ENCODE measurements at places on chromosomes 11 and 22. TPM values are rescaled to one million over a fixed set of nuclear protein-coding genes. Genes with fewer than 3 reads are reported as not detected.

GRCh38 chr11:6568191-6568918 is 35.1 kb downstream of the RRP8 start:
- peak; percentile 18 for DNase-seq

- peak; percentile 96 for DNase-seq
Measured at GRCh38 chr11:122215244-122215992, 99.4 kb upstream of the BLID start.

ZNF280B gene
- 0.15 TPM for total RNA-seq

DNA sequence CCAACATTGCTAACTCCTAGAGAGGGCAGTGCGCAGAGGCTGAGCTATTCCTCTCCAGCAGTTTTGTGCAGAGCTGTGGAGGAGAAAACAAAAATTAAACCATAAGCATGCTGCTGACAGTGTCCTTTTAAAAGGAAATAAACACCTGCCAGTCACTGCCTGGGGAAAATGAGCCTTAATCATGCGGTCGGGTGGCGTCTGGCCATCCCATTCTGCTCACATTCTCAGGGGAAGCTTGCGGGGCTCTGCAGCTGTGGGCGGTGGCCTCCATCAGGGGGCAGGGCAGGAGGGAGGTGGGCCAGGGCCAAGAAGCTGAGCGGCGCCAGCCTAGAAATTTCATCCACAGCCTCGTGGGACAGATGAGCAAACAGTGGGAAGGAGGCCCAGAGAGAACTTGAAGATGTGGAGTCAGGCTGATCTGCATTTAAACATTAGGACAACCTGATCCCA is 71.0 kb upstream of the TP53I11 start:
- DNase-seq = no peak

DNA sequence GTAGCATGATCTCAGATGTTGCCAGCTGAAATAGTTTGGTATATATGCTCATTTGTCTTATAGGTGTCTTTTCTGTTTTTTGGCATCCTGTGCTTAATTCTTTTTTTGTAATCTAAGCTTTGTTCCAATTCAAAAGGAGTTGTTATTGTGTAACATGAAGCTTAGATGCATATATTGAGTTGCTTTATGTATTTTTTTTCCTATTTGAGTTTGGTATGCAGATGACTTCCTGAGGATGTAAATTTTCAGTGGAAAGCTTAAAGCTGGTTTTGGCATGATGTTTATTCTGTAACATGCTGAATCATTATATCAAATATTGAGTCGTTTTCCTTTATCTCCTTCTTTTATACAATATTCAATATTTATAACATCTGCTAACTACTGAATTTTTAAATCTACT is 69.4 kb downstream of the DDX10 start:
- no peak for DNase-seq

KCNJ1 gene
- total RNA-seq = not detected

DNA sequence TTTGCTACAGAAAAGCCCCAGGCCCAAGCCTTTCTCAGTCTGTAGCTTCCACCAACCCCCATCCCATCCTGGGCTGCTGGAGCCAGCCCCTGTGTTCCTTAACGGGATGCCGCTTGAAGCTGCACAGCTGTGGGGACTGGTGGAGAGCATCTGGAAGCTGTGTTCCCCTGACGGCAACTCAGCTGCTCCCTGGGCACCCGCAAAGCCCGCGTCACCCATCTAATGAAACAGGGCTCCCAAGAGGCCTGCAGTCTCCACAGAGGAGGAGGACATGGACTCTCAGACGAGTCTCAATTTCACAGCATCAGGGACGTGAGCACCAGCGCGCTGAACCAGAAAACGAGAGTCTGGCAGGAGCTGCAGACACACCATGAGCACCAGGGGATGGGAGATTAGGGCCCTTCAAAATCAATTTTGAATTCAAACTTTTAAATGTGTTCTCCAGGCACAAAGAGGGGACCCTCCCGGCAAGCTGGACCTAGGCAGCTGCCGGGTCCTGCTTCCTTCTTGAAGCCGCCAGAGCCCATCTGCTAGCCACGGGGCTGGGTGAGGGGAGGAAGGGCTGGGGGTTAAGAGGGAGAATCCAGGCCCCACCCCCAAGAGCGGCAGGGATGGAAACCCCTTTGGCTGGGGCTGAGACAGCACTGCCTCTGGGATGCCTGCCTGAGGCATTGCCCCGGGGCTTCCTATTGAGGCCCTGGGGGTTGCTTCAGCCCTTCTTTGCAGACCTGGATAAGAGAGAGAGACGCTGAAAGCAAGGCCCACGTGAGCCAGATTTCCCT is 21.0 kb downstream of the LMO1 start:
- no peak for DNase-seq

DNA sequence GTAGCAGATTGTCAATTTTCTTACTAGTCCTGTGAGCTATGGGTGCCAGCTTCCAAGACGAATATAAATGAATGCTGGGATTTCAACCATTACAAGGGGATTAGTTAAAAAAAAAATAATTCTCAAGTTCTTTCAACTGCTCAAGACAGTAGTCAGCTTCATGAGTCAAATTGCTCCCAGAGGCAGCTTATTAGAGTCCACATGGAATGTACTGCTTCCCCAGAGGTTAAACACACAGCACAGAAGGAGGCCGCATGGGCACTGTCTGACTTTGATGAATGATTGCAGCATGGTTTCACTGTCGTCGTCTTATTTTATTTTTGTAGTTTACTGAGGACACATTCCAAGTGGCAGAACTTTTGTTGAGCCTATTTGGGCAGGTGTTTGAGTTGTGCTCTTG is 563.2 kb downstream of the TMEM135 start:
- no peak for DNase-seq

MS4A6A gene
- not detected for total RNA-seq

GRCh38 chr11:72141066-72141465 is 5.5 kb downstream of the FOLR3 start:
- peak; percentile 96 for DNase-seq

- no peak for DNase-seq
Measured at GRCh38 chr11:72930008-72930407, 115.8 kb downstream of the ATG16L2 start.

DNA sequence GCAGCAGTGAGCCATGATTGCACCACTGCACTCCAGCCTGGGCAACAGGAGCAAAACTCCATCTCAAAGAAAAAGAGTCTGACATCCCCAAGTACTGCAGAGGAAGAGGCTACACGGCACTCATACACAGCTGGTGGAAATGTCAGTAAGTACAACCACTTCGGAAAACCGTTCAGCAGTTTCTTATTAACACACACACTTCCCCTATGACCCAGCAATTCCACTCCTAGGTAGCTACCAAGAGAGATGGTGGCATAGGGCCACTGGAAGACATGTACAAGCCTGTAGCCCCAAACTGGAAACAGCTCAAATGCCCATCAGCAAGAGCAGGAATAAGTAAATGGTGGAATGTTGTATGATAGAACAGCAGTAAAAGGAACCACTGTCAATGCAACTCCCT is 3.3 kb downstream of the DRAP1 start:
- DNase-seq = no peak

TRIM48 gene
- total RNA-seq = not detected

DNA sequence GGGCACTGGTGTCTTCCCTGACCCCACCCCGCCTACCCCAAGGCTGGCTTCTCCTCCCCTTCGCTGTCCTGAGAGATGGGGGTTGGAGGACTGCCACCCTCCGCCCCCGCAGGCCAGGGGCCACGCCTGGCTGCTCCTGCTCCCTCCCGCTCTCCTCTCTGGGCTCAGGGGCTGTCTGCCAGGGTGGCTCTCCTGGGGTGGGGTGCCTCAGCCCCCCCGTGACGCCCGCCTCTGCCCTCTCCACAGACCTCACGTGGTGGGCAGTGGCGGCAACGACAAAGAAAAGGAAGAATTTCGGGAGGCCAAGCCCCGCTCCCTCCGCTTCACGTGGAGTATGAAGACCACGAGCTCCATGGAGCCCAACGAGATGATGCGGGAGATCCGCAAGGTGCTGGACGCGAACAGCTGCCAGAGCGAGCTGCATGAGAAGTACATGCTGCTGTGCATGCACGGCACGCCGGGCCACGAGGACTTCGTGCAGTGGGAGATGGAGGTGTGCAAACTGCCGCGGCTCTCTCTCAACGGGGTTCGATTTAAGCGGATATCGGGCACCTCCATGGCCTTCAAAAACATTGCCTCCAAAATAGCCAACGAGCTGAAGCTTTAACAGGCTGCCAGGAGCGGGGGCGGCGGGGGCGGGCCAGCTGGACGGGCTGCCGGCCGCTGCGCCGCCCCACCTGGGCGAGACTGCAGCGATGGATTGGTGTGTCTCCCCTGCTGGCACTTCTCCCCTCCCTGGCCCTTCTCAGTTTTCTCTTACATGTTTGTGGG is 8.1 kb downstream of the RCOR2 start:
- DNase-seq = no peak

- DNase-seq = no peak
Measured at GRCh38 chr11:130897262-130898182, 18.8 kb downstream of the SNX19 start.

GRCh38 chr11:12174128-12174476 is 63.7 kb downstream of the MICAL2 start:
- DNase-seq = no peak

DNA sequence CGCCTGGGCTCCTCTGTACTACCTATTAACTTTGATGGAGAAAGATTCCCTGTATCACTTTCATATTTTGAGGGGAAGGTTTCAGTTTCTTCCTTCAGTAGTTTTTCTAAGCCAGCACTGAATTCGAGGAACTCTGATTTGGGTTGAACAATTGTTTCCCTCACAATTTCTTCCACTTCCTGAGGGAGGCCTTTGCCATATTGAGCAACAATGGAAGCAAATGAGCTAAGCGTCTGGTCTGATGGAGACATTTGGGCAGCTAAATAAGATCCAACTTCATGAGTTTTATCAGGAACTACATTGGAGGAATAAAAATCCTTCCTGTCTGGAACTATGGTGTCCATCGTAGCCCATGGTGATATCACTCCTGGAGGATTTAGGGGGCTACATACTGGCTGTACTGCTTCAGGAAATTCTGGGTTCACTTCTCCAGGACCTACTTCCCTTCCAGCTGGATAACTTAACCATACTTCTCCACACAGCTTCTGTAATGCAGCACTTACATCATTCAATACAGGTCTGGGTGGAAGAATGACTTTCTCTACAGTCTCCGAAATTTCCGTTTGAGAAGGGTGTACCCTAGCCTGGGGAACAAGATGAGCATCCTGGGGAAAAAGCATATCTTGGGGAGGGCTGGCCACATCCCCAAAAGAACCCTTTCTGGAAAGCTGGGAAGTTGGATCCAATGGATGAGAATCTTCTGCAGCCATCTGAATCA is 38.9 kb upstream of the CCDC89 start:
- DNase-seq = no peak

OR10D3 gene
- total RNA-seq = not detected

- DNase-seq = no peak
Measured at GRCh38 chr11:34480314-34480713, 33.3 kb downstream of the ELF5 start.

DEFB131B gene
- not detected for total RNA-seq

GP1BB gene
- 0.48 TPM for total RNA-seq

DNA sequence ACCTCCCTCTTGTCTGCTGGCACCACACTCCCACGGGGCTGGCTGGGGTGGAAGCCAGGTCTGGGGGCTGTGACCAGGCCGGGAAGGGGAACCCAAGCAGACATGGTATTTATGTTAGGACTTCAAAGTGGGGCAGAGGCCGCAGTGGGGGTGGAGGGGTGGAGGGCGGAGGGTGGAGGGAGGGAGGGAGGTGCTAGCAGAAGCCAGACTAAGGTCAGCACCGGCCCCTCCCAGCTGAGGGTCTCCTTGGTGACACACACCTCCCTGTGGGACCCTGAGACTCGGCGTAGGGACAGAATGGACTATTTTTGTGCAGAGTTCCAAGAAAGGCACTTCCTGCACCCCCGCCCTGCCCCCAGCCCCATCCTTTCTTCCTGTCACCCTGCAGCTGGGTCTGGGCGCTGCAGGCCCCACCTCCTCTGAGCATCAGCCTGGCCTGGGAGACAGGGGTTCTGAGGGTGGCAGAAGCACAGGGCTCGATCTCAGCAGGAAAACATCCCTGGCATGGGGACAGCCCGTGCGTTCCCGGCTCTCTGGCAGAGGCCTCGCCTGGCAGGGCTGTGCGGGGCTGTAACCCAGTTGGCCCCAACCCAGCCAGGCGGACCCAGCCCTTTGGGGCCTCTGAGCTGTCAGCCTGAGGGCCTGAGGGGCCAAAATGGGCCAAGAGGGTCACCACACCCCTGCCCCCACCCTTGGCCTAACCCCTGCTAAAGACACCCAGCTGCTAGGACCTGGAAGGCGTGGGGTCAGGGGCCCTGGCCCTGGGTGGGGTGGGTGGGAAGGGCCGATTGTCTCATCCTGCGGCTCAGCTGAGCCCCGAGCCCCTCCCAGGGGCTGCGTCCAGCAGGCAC is 9.6 kb upstream of the CD248 start:
- DNase-seq = peak; percentile 54

GRCh38 chr11:60634126-60634525 is 65.3 kb upstream of the MS4A8 start:
- DNase-seq = no peak

- no peak for DNase-seq
Measured at GRCh38 chr11:83511646-83512045, 225.5 kb upstream of the CCDC90B start.

GRM5 gene
- total RNA-seq = not detected

DNA sequence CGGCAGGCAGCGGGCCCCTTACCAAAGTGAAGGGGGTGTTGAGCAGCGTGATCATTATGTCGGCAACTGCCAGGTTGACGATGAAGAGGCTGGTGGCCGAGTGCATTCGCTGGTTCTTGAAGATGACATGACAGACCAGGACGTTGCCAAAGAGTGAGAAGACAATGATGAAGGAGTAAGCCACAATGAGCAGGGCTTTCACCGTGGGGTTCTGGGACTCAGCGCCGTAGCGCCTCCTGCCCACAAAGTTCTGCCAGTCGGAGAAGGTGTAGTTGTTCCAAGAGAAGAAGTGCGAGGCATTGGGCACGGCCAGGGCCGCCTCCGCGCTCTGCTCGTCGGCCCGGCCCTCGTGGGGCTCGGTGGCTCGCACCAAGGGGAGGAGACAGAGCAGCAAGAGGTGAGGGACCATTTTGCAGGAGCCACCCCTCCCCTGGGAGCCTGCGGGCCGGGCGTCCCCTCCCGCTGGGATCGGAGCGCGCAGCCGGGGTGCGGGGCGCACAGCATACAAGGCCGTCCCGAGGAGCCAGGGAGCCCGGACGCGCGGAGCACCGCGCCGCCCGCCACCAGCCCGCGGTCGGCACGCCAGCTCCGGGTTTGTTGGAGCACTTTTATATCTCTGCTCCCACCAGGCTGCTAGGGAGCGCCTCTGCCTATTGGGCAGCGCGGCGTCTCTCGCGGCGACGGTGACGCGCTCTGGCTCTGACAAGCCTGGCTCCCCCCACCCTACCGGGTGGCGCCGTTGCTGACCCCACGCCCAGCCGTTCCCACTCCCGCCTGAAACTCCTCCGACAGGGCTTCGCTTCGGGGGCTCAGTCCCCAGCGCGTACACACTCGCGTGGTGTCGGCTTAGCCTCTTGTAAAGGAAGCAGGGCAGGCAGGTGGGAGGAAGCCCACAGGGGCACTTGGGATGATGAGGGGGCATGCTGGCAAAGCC is at the start of gene GPR83:
Gene GPR83, minus strand, starts transcription at position 581 of the 934 bp plus-strand sequence. Its CDS starts 172 bp downstream, at position 409.
- DNase-seq = no peak
